ENCODE measurements at places on chromosomes 16 and 17.

- DNase-seq = peak; percentile 23
Measured at GRCh38 chr16:84281074-84281473, 13.6 kb upstream of the WFDC1 start.

- DNase-seq = no peak
Measured at GRCh38 chr17:17523001-17523730, 27.0 kb upstream of the RASD1 start.

DNA sequence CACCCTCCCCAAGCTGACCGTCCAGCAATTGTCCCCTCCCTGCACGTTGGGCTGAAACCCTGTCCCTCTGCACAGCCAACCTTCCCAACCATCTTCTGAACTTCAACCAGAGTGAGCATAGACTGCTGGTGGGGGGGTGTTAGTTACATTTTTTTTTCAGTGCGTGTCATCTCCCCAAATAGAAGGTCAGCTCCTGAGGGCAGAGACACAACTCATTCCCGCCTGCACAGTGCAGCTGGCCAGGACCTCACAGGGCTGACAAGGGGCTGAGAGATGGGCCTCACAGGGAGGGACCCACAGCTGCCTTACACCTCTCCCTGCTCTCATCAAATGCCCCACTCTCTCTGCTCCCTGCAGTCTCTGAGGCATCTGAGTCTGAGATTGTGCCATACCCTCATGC is 8.4 kb downstream of the SRL start:
- peak; percentile 32 for DNase-seq

DNA sequence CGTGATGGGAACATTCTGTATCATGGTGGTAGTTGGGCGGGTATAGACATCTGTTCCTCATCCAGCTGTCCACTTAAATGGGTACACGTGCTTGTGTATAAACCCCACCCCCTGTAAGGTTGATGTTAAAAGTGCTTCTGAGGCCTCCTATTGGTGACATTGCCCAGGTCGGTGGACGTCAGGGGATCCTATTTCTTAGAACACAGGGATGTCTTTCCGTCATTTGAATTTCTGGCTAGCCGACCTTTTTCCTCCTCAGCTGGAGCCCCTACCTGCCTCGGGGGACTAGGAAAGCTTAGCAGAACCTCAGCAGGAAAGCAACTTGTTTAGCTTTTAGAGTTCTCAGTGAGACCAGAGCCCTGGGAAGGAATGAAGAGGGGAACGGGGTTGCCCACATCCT is 16.6 kb upstream of the CRISPLD2 start:
- DNase-seq = no peak

DNA sequence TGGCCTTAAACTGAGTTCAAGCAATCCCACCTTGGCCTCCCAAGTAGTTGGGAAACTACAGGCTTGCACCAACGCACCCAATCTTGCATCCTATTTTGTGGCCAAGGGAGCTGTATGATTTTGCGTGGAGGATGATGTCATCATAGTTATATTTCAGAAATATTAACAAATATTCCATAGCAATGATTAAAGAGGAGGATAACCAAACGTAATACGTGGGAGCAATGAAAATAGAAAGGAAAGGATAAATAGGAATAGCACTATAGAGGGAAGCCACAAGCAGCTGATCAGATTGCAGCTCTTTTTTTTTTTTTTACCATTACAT is 2.2 kb upstream of the YWHAE start:
- no peak for DNase-seq

DNA sequence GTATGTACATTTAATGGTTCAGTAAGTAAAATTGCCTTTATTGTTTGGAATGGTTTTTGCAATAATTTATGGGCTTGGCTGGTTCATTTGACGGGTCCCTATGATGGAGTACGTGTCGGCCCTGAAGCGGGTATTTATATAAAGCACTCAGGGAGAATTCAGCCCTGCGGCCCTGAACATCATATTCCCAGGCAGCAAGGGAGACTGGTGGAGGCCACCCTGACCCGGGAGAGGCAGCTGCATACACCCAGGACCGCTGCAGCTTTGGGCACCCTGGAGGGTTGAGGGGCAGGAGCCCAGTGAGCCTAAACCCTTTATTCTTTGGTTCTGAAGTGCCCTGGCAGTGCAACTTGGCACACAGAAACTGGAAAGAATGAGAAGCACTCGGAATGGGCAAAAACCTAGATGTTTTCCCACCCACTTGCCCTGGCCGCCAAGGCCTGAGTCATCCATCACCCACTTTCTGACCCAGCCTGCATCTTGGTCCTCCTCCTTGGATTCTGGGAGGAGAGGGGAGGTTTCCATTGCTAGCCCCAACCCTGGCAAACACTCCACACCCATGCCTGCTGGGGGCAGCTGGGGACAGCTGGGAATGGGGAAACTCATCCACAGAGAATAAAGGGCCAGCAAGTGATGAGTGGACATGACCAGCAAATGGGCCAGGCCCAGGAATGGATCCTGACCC is 162.2 kb upstream of the TNRC6C start:
- DNase-seq = peak; percentile 41

DNA sequence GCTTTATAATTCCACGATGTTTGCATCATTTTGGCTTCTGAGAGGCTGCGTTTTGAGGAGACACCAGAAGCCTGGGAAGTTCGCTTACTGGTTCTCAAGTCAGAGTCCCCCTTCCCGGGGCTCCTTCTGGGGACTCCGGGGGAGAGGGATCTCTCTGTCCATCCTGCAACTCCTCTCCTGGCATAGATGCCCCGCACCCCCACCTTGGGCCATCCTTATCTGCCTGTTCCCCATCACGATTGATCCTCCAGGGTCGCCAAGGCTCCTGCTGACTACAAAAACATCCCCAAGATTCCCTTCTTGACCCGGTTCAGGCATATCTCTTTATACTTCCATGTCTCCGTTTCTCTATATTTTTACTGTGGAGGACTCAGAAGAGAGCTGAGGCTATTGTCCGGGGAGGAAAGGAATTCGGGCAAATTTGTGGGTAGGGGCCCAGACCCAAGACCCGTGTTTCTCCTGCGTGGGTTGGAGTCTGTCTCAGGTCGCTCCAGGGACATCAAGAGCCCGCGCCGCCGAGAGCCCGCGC is 18.4 kb upstream of the HOXB13 start:
- no peak for DNase-seq

DNA sequence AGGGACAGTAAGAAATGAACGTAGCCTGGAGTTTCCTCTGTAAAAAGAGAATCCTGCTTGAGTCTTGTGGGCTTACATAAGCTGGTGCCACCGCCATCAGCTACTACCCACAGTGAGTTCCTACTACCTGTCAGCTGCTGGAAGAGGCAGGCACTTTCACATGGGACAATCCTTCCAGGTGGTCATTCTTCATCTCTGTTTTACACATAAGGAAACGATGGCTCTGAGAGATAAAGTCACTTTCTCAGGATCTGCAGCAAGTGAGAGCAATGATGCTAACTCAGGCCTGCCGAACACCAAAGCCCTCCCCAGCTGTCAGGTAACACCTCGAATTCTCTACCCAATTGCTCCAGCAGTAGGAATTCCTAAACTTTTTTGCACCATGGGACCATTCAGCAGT is 26.6 kb downstream of the PIK3R5 start:
- no peak for DNase-seq

- no peak for DNase-seq
Measured at GRCh38 chr17:67525239-67526135, 148.4 kb downstream of the PITPNC1 start.

- DNase-seq = no peak
Measured at GRCh38 chr17:9232591-9233270, 211.4 kb downstream of the NTN1 start.

DNA sequence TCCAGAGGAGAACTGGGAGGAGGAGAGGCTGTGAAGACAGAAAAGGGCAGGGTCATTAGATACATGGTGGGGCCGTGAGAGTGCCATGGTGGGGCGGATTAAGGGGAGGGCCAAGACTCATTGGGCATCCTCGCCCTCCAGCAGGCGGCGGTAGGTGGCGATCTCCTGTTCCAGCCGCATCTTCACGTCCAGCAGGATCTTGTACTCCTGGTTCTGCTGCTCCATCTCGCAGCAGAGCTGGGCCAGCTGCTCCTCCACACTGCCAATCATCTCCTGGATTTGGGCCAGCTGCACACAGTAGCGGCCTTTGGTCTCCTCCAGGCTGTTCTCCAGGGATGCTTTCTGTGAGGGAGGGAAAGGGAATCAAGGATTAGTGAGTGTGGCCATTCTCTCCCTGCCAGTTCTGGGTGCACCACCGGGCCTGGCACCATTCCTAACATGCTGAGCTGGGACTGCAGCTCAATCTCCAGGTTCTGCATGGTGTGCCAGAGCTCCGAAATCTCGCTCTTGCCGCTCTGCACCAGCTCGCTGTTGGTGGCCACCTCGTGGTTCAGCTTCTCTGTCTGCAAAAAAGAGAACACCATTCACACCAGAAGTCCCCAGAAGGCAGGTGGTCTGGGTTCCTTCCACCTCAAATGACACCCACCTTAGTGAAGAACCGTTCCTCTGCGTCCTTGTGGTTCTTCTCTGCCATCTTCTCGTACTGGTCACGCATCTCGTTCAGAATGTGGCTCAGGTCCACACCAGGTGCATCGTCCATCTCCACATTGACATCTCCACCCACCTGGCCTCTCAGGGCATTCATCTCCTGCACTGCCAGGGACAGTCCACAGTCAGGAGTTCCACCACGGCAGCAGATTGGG is 129.0 kb downstream of the CCDC144A start:
- DNase-seq = no peak

DNA sequence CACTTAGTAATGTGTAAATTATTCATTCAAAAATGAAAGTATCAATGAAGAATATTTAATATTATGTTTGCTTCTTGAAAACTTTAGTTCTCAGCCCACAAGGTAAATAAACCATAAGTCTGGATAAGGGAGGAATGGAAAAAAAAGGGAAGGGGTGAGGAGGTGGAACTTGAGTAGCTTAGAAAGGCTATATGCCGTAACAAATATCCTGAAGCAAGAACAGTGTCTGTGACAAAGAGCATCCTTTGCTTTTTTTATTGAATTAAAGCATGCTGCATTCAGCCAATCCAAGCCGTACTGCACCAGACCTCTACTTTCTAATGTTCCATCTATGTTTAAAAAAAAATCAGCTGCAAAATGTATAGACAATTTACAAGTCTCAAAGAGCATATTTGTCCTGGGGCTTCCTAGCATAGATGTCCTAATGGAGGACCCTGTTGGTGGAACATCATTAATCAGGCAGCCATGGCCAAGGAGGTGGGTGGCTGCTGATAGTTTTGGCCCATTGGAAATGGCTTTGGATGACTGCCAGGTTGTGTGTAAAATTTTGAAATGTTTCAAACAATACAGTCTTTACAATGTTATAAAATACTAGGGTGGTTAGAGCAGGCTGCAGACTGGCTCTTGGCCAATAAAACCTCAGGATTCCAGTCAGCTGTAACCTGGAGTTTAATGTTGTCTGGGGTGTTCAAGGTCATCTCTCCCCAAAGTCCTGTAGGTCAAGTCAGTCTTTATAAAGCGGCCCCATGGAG is 895.8 kb upstream of the SOX9 start:
- no peak for DNase-seq

- peak; percentile 88 for DNase-seq
Measured at GRCh38 chr17:64196601-64197000, 66.5 kb downstream of the TEX2 start.

GRCh38 chr16:47732523-47733111 is 271.5 kb downstream of the PHKB start:
- peak; percentile 90 for DNase-seq

- DNase-seq = no peak
Measured at GRCh38 chr17:61813211-61813610, 50.1 kb downstream of the BRIP1 start.

GRCh38 chr16:48831076-48831722 is 221.2 kb upstream of the N4BP1 start:
- DNase-seq = peak; percentile 1

GRCh38 chr16:84177741-84178073 is 9.2 kb downstream of the TAF1C start:
- peak; percentile 36 for DNase-seq
